ENCODE measurements at places on chromosomes 3 and 15.

DNA sequence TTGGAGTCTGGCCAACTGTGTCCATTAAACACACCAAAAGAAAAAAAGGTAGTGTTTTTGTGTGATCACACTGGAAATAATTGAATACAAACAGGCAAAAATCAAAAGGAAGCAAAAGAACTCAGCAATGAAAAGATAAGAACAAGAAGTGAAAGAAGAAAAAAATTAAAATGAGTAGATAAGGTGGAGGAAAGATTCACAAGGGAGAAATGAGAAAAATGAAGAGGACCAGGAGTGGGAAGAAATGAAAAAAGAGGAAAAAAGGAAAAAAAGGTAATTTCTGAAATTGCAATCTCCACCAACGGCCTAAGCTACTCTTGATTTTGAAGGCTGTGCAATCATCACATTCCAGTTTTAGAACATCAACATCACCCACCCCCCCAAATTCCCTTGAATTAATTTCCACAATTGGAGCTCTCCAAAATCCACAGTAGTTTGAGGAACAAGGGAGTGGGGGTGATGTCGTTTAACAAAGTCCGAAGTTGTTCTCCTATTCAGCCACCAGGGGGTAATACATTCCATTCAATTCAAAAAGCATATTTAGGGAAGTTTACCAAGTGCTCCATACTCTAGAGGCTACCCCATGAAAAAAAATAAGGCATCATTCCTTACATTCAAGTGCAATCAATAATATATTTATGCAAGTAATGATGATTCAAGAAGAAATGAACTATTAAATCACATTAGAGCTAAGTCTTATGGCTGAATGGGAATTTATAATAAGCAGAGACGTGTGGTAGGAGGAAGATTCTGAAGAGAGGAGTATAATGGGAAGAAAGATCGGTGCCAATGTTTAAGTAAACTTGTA, 37.4 kb downstream of the ZNF860 start:
- DNase-seq: no peak
- no peaks in the 10 kb centered on the region for H3K36me3 ChIP-seq
- H3K4me1 ChIP-seq: no peaks in the 10 kb centered on the region
- H3K4me3 ChIP-seq: no peak overlapping the region
- no peaks in the 10 kb centered on the region for H3K27me3 ChIP-seq
- no peak overlapping the region for H3K27ac ChIP-seq

- H3K27me3 ChIP-seq: no peaks in the 10 kb centered on the region
- H3K27ac ChIP-seq: no peak overlapping the region
- no peak for DNase-seq
- H3K4me1 ChIP-seq: no peaks in the 10 kb centered on the region
Observed at GRCh38 chr15:86608461-86609205, 529.0 kb downstream of the AGBL1 start.

DNA sequence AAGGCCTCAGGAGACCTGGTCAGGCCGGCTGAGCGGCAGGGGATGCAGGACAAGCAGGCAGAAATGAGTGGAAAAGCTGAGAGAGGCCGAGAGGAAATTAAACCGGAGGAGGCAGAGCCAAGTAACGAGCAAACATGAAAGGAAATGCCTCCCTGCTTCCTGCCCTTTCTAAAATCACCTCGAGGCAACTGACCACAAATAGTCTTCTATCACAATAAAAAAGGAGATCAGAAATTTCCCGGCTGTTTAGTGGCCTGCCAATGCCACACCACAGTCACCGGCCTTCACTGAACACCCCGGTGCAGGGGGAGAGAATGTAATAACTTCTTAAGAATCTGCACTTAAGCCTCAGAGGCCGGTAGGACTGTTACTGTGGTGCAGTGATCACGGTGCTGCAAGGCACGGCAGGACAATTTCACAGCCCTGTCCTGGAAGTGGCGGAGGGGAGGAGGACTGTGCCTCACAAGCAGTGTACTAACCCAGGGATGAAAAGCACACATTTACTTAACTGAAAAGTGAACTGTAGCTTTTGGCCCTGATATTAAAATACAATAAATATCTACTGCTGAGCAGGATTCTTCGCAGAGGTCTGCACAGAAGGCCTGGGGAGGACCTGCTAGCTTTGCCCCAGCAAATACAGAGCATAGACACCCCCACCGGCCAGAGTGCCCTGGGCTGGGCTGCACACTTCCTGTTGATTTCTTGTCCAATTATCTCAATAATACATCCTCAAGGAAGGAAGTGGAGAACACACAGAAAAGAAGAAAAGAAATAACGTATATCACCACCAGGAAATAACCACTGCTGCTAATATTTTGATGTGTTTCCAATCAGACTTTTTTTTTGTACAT, 183.5 kb upstream of the NSMCE3 start:
- H3K4me1 ChIP-seq: no peaks in the 10 kb centered on the region
- H3K36me3 ChIP-seq: no peaks in the 10 kb centered on the region
- H3K27me3 ChIP-seq: no peaks in the 10 kb centered on the region
- H3K4me3 ChIP-seq: no peak overlapping the region
- no peak overlapping the region for H3K27ac ChIP-seq

DNA sequence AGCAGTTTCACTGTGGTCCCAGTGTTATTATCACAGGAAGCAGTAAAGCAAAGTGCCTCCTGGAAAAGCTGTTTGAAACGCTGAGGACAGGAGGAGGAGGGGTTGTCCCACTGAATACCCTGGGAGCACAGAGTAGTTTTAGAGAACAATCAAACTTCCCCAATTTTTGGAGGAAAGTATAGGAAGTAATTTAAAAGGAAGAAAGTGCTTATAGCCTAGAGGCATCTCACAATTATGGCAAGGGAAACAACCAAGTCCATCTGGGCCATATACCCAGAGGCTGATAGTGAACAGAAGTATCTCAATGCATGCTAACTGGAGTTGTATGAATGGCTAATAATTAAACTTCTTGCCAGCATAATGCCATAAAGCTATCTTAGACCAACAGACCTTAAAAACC, 137.2 kb upstream of the EPHA6 start:
- H3K27me3 ChIP-seq: no peaks in the 10 kb centered on the region
- H3K4me3 ChIP-seq: no peak overlapping the region
- no peaks in the 10 kb centered on the region for H3K4me1 ChIP-seq
- H3K36me3 ChIP-seq: no peaks in the 10 kb centered on the region

- H3K4me1 ChIP-seq: peaks cover 49% of the 10 kb centered on the region
- no peaks in the 10 kb centered on the region for H3K27me3 ChIP-seq
- 0 out of 2 replicates have a peak overlapping the region, but pooled peaks have one; percentile 42 for H3K27ac ChIP-seq
- DNase-seq: no peak
- H3K4me3 ChIP-seq: no peak overlapping the region
- H3K36me3 ChIP-seq: no peaks in the 10 kb centered on the region
Observed at GRCh38 chr15:70259028-70259424, 161.3 kb upstream of the TLE3 start.

GRCh38 chr3:12316253-12316652, 27.4 kb downstream of the PPARG start:
- no peaks in the 10 kb centered on the region for H3K36me3 ChIP-seq
- DNase-seq: no peak
- no peak overlapping the region for H3K4me3 ChIP-seq
- H3K4me1 ChIP-seq: no peaks in the 10 kb centered on the region
- no peaks in the 10 kb centered on the region for H3K27me3 ChIP-seq
- H3K27ac ChIP-seq: no peak overlapping the region

DNA sequence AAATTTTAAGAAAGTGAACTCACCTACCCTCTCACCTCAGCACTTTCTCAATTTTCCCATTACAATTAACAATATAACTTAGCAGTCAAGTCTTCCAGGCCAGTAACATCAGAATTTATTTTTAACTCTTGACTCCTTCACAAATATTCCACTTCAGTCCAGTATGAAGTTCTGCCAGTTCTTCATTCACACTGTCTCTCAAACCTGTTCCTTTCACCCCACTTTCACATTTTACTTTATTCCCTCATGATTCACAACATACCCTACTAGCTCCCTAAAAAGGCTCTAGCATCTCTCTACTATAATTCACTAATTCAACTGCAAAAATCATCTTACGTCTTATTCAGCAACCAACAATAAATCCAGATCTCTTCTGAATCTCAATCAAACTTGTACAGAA, 3.8 kb downstream of the GSK3B start:
- no peak for DNase-seq
- 0 out of 2 replicates have a peak overlapping the region, but pooled peaks have one; percentile 13 for H3K27ac ChIP-seq
- H3K4me1 ChIP-seq: no peaks in the 10 kb centered on the region
- H3K4me3 ChIP-seq: peak overlapping the region; percentile 82

GRCh38 chr3:60856257-60857046, 394.8 kb downstream of the FHIT start:
- no peaks in the 10 kb centered on the region for H3K36me3 ChIP-seq
- no peak for DNase-seq
- no peaks in the 10 kb centered on the region for H3K4me1 ChIP-seq
- no peak overlapping the region for H3K4me3 ChIP-seq

- H3K27ac ChIP-seq: no peak overlapping the region
- no peak for DNase-seq
- no peaks in the 10 kb centered on the region for H3K4me1 ChIP-seq
- H3K27me3 ChIP-seq: no peaks in the 10 kb centered on the region
- H3K36me3 ChIP-seq: no peaks in the 10 kb centered on the region
Observed at GRCh38 chr3:53350652-53351051, 3.3 kb upstream of the DCP1A start.

GRCh38 chr15:39230205-39230907, 350.5 kb upstream of the THBS1 start:
- DNase-seq: no peak
- no peaks in the 10 kb centered on the region for H3K27me3 ChIP-seq
- H3K4me1 ChIP-seq: no peaks in the 10 kb centered on the region
- no peak overlapping the region for H3K27ac ChIP-seq
- H3K36me3 ChIP-seq: no peaks in the 10 kb centered on the region
- no peak overlapping the region for H3K4me3 ChIP-seq

DNA sequence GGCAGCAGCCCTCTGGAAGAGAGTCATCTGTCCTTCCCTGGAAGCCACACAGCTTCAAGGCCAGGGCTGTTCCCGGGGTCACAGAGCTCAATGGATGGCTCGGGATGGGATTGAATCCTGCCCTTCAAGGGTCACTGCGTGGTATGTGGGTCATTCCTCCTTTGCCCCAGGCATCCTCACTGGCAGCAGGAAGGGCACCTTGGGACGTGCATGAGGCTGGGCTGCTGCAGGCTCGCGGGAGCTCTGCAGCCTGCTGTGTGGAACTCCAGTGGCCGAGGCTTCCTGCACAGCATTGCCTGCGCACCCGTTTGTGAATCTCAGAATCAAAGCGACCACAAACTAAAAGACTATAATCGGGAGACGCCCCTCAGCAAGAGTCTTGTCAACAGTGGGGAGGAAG, 60.7 kb downstream of the PCSK6 start:
- no peaks in the 10 kb centered on the region for H3K27me3 ChIP-seq
- H3K27ac ChIP-seq: no peak overlapping the region
- no peaks in the 10 kb centered on the region for H3K4me1 ChIP-seq
- no peaks in the 10 kb centered on the region for H3K36me3 ChIP-seq
- no peak overlapping the region for H3K4me3 ChIP-seq

DNA sequence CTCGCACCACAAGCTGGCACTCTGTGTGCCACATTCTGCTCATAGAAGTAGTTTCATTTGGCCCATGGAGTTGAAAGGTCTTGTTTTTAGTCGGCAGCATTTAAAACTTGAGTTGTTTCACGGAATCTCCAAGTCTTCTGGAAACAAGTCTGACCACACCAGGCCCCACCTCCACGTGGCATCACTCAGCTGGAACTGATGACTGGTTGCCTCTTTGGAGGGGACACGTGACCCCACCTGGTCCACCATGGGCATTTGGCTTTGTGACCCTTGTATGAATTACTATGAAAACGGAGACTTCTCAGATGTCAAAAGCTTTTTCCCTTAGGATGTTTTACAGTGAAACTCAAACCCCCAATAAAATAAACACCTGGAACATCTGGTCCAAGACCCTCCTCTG, 74.9 kb downstream of the NTRK3 start:
- no peaks in the 10 kb centered on the region for H3K27me3 ChIP-seq
- H3K4me1 ChIP-seq: peaks cover 8% of the 10 kb centered on the region
- no peak overlapping the region for H3K4me3 ChIP-seq
- H3K27ac ChIP-seq: no peak overlapping the region

GRCh38 chr3:186930143-186930640, at the start of gene ST6GAL1:
Gene ST6GAL1, plus strand, starts transcription at chr3:186930526. Its CDS starts 112,178 bp downstream, at chr3:187042704.
- peaks cover 5% of the 10 kb centered on the region for H3K36me3 ChIP-seq
- H3K27ac ChIP-seq: peak within 1 kb of the TSS; percentile 81
- H3K27me3 ChIP-seq: no peaks in the 10 kb centered on the region
- peak within 1 kb of the TSS; percentile 96 for H3K4me3 ChIP-seq

- H3K4me3 ChIP-seq: no peak overlapping the region
- H3K36me3 ChIP-seq: no peaks in the 10 kb centered on the region
- no peak for DNase-seq
- H3K27me3 ChIP-seq: peaks cover 9% of the 10 kb centered on the region
Observed at GRCh38 chr3:183254487-183255347, 1.7 kb downstream of the B3GNT5 start.

DNA sequence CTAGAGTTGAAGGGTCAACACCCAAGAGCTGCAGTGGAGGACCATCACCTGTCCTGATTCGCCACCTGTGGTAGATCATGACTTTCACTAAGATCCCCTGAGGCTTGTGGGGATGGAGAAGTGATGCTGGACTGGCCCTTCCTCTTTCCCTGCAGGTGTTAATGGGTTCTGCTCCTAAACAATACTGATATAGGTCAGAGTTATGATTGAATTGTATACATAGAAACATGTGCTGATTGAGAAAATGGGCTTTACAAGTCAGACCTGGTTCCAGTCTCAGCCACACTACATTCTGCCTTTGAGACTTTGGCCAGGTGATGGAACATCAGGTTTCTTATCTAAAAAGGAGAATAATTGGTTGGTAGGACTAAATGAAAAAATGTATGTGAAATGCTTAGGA, 418.9 kb upstream of the TPRG1 start:
- H3K27ac ChIP-seq: no peak overlapping the region
- H3K4me1 ChIP-seq: peaks cover 12% of the 10 kb centered on the region
- no peak for DNase-seq
- peaks cover 3% of the 10 kb centered on the region for H3K27me3 ChIP-seq
- no peaks in the 10 kb centered on the region for H3K36me3 ChIP-seq
- H3K4me3 ChIP-seq: no peak overlapping the region

DNA sequence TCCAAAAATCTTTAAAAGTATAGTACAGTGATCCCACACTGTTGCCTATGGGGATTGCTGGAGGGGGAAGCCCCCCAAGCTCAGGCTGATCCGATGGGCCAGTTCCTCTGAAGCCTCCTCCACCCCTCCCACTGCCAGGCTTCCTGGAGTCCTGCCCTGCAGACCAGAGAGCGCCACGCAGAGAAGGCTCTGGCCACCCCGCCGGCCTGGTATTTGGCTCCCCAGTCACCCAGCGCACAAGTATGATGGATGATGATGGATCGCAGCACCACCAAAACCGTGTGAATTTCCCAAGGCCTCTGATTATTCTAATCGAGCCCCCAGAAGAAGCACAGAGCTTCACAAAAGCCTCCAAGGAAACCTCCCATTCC, 259.0 kb downstream of the MECOM start:
- H3K27me3 ChIP-seq: no peaks in the 10 kb centered on the region
- no peak overlapping the region for H3K27ac ChIP-seq
- H3K4me1 ChIP-seq: no peaks in the 10 kb centered on the region
- H3K36me3 ChIP-seq: no peaks in the 10 kb centered on the region
- DNase-seq: no peak

GRCh38 chr3:55538158-55538557, 51.1 kb upstream of the WNT5A start:
- no peaks in the 10 kb centered on the region for H3K4me1 ChIP-seq
- no peaks in the 10 kb centered on the region for H3K36me3 ChIP-seq
- H3K27me3 ChIP-seq: no peaks in the 10 kb centered on the region
- H3K27ac ChIP-seq: no peak overlapping the region
- DNase-seq: no peak
- H3K4me3 ChIP-seq: no peak overlapping the region

GRCh38 chr15:72912996-72913395, 129.4 kb upstream of the ADPGK start:
- H3K4me1 ChIP-seq: no peaks in the 10 kb centered on the region
- H3K4me3 ChIP-seq: no peak overlapping the region
- no peak for DNase-seq
- no peaks in the 10 kb centered on the region for H3K27me3 ChIP-seq
- no peak overlapping the region for H3K27ac ChIP-seq
- H3K36me3 ChIP-seq: no peaks in the 10 kb centered on the region
